ENCODE measurements at places on chromosomes 3 and 15.

DNA sequence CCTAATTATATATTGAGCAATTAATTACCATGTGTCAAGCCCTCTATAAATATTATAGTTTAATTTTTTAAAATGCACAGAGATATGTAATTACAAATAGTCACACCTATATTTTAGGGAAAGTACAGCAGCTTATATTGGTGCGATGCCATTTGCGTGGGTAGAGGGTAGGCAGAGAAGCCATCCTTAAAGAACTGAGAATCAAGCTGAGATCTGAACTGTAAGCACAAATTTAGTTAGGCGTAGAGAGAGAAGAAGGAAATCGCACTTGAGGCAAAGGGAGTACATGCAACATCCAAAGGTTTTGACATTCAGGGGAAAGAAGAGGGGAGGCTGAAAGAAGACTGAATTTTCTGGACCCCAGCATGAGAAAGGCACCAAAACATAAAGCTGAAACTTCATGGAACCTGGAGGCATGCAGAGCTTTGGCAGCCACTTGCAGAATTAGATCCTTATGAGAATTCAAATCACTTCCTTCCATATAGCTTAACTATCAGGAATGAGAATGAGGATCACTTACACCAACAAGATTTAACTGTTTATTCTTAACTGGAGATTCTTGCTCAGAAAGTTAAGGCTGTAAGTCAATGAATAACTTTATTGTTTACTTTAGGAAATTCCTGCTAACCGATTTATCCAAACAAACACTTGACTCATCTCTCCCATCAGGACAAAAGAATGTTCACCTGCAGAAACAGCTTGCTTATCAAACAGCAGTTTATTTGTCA is 114.3 kb downstream of the TGFBR2 start:
- no peak for DNase-seq

DNA sequence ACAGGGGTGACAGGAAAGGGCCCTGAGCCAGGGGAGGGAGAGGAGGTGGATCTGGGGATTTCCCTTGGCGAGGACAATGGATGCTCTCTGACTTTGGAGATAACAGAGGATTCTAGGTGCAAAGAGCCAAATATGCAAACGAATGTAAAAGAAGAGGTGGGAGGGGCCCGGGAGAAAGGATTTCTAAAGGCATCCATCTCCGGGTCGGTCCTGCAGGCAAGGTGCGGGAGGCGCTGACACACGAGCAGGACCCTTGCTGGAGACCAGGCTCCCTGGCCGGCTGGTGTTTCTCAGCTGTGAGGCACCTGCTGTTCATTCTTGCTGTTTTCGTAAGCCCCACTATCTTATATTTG is 115.2 kb upstream of the TLE3 start:
- DNase-seq: no peak

DNA sequence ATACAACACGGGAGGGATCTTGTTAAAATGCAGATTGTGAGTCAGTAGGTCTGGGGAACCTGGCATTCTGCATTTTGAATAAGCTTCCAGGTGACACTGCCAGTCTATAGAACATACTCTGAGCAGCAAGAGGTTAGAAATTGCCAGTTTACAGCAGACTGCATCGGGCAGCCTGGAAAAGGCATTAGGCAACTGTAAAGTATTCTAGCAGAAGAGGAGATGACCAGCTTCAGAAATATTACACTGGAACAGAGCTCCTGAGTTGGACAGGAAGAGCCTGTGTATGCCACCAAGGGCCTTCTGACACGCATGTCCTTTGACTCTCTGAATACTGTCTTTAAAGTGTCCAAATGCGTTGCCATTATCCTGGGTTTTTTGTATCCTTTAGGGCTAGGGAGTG is 2.5 kb upstream of the ACAN start:
- DNase-seq: no peak

DNA sequence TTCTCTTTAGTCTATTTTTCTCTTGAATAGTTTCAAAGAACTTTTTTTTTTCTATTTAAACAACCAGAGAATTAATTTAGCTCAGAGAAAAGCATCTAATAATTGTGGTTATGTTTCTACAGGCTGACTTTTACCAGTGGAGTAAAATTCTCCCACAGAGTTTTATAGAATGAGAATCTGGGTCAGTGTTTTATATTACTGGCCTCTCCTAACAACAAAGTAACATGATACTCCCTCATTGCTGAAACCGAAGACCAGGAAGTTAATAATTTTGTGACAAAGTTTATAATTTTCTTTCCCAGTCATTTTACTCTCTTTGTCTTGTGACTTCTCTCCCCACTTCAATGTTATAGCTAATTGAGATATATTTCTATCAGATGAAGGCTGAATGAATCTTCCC is 946.9 kb downstream of the EPHA3 start:
- DNase-seq: no peak

DNA sequence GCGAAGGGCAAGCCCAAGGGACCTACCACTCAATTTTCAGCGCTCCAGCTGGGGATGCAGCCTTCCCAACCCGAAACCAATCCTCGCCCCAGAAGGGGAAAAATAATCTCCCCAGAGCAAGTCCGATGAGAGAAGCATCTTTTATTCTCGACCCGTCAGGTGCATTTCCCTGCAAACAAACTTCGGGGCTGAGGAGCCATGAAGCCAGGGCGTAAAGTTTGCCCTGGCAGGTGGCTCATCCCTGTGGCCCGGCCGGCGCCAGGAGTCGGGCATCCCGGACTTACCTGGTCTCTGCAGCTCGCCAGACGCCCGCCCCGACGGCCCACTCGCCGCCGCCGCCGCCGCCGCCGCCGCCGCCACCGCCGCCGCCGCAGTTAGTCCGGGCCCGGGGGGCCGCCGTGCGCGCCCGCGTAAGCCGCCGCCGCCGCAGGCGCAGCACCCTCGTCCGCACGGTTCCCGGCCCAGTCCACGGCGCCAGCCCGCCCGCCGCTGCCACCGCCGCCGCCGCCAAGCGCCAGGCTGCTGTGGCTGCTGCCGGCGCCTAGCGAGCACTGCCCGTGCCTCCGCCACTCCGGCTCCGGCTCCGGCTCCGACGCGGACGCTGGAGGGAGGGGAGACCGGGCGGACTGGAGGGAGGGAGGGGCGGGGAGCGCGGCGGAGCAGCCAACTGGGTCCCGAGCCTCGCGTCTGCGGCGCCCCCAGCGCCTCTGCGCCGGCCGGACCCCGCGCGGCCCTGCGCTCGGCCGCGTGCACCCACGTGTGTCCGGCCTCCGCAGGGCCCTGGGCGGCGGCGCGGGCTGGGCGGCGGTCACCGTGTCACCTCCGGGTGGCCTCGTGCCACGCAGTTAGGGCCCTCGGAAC is at the start of gene CNTN3:
Gene CNTN3 (minus strand): TSS at position 553 of the 861 bp plus-strand sequence. CDS start 93,547 bp downstream, outside the sequence.
- peak; percentile 78 for DNase-seq

- peak; percentile 14 for DNase-seq
Measured at GRCh38 chr3:97464035-97464434, 300.5 kb upstream of the ARL6 start.

- DNase-seq: no peak
Measured at GRCh38 chr3:9750556-9751411, 1.0 kb downstream of the OGG1 start.

DNA sequence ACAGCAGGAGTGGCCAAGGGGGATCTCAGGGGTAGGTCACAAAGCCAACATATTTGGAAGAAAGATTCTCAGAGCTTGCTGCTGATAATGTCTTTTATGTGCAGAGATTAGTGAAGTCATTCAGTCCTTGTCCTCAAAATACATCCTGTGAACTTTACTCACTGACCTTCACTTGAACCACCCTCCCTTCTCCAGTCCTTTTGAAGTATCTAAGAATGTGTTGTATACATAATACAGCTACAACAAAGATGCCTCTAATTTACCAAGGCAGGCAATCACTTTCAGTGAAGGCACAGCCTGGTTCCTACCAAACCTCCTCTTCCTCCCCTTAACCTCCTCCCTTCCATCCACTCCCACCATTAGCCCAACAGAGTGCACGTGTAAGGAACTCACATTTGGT is 38.3 kb downstream of the ETV5 start:
- no peak for DNase-seq

DNA sequence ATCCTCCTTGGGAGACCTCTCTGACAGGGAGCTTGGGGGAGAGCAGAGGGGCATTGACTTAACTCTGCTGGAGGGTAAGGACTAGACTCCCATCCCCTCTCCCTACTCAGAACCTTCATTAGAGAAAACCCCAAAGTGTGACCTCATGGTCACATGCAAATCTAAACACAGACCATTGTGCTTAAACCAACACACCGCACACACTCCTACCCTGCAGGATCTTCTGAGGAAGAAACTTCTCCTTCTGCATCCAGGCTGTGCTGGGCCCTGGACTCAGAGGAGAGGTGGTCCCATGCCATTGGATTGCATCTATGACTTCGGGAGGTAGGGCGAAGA is 805 bp upstream of the PARP16 start:
- DNase-seq: no peak

DNA sequence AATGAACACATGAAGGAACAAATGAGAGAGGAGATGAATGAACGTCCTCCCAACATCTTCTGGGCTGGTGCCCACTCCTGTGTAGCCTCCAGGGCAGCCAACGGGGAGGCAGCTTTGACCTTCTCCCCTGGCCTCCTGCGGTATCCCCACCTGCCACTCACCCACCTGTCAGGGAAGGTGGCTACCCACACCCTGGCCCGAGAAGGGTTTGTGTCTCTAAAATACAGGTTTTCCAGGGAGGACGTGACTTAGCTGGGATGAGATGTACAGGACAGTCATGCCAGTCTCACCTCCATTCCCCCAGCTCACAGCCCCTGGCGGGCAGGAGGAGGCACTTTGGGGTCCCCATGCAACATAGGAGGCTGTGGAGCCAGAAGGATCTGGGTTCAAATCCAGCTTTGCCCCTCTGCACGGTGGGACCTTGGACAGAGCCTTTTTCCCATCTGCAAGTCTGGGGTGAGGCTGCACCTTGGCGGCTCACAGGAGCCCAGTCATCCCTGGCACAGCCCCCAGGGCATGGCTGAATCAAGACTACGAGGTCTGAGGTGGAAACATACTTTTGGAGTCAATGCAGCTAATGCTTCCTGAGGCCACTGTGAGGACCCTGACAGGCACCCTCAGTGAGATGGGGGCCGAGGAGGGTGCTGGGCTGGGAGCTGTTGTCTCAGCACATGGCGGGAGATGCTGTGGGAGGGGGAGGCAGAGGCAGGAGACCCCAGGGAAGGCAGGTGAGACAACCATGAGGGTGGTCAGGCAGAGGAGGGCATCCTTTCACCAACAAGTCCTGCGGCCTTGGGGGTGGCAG is 11.1 kb upstream of the PLXND1 start:
- DNase-seq: no peak

DNA sequence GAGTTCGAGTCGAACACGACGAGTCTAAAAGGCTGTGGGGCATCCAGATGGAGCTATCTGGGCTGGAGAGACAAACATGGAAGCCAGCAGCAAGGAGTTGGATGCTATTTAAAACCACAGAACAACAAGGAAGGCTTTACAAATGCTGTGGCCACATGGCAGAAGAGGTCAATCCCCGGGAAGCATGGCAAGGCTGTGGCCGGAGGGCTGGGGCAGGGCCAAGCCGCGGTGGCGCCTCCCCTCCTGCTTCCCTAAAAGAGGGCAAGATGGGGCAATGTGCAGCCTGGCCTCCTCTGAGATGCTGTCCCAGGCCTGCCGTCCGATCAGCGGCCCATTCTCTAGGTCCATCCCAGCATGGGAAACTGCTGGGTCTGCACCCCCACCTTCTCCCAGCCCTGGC is 139.1 kb downstream of the SRGAP3 start:
- DNase-seq: no peak

DNA sequence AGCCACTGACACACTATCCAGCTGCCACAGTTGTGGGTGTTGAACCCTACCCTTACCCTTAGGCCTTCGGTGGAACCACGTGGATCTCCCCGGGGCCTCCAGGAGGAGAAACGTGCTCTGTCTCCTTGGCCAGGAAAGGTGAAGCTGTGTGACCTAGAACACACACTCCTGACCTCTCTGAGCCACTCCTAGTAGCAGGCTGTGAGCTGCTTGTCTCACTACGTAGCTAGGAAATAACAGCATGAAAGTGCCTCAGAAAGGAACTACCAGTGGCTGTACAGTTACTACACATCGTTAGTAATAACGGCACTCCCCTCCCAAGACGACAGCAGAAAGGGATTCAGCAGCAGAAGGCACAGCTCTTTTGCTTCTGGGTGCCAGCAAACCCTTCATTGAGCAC is 36.2 kb upstream of the SLC6A6 start:
- DNase-seq: no peak

DNA sequence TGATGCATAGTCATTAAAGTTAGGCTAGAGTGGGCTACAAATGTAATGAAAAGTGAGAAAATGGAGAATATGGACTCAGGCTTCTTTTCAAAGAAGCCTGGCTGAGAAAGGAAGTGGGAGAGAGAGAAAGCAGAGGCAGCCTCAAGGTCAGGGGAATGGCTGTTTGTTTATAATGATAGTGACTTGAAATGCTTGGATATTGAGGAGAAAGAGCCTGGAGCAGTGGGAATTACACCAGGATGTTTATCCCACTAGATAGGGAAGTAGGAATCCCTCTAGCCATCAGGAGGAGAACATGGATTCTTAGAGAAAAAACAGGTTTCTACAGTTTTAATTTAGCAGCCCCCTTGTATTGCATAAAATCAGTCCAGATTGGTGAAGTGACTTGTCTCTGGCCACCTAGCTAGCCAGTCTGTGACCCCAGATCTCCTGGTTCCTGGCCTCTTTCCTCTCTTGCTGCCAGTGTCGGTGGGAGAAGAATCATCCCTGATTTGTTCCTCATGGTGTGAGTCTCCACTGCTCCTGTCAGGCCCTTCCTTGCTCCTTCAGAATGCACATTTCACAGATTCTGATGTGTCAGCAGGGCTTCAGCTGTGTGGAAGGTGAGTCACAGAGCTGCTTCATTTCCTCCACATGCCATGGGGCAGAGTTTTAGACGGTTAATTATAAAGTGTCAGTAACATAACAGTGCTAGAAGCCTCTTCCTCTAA is 32.9 kb downstream of the SEMA6D start:
- no peak for DNase-seq

- DNase-seq: no peak
Measured at GRCh38 chr3:130378677-130379191, 33.3 kb downstream of the COL6A5 start.

GRCh38 chr15:41493902-41494189 is 172 bp downstream of the ITPKA start:
- DNase-seq: no peak

GRCh38 chr15:36050899-36051298 is 504.9 kb upstream of the DPH6 start:
- DNase-seq: peak; percentile 37

DNA sequence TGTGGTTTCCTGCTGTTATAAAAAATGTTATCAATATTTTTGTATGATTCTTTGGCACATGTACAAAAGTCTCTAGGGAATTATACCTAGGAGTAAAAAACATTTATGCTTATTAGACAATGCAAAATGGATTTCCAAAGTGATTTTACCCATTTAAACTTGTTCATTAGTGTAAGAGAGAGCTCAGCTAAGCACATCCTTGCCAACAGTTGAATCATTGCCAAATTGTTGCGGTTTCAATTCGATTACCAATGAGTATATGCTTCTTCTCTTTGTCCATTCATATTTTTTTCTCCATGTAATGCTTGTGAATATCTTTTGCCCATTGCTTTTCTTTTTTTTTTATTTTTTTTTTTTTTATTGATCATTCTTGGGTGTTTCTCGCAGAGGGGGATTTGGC is 17.2 kb downstream of the CASR start:
- DNase-seq: no peak
